Stomach (tissue), 19 donors: ENCODE measurements at places on chromosomes 7 and 10. TPM values are rescaled to one million over a fixed set of nuclear protein-coding genes. Genes with fewer than 3 reads are reported as not detected.

DNA sequence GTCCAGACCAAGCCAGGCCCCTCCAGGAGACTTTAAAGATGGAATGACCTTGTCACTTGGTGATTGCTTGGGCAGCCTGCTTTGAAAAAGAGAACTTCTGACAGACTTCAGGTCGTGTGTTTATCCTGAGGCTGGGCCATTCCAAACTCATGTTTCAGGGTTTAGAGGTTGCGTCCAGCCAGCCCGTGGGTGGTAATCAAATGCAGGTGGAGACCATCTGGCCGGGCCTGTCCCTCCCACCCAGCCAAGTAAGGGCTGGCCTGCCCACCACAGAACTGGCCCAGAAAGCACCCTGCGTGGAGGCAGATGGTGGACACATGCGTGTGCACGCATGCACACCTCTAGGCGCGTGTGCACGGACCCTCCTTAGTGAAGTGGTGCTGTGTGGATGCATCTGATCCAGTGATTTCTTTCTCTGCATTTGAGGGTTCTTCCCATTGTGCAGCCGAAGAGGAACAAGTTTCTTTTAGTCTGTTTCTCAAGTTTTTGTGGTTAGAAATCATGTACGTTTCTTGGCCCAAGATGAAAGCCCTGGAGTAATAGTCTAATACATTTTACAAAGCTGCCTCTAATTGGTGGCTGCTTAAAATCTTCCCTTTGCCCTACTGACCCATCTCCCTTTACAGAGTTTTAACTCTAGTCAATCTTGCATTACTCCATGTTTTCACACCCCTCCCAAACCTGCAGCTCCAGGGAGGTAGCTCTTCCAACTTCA is 43.0 kb downstream of the SUFU start:
- H3K4me1 ChIP-seq: no peaks in the 10 kb centered on the region
- peaks cover 21% of the 10 kb centered on the region for H3K36me3 ChIP-seq
- DNase-seq: no peak
- no peak overlapping the region for H3K27ac ChIP-seq

DNA sequence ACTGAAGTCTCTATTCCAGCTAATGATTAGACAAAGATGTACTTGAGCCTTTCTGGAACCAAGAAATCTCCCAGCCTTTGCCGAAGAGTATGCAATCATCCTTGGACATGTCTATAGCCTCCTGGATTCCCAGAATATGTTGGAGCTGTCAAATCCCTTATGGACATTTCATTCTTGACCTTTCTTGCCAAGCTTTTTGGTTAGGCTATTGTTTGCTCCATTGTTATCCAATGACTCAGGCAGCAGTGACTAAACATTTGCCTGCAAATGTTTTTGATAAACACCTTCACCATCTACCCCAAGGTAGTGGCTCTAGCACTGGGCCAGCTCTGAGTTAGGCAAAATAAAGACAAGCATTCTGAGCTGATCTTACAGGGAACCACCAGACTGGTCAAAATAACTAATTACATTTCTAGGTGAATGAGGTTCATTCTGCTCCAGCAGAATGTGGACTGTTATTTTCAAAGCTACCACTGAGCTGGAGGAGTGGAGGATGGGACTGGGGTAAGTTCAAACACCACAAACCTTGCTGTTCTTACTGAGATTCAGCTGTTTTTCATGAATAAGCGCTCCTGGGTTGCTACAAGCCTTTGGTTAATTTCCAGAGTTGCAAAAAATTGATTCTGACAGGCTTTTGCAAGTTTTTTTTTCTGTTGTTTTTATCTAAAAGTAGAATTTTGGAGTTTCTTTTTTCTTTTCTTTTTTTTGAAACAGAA is 81.0 kb downstream of the TMEM270 start:
- no peaks in the 10 kb centered on the region for H3K4me1 ChIP-seq
- H3K27me3 ChIP-seq: no peaks in the 10 kb centered on the region
- no peak for DNase-seq
- H3K4me3 ChIP-seq: no peak overlapping the region
- H3K27ac ChIP-seq: no peak overlapping the region
- no peaks in the 10 kb centered on the region for H3K36me3 ChIP-seq

DNA sequence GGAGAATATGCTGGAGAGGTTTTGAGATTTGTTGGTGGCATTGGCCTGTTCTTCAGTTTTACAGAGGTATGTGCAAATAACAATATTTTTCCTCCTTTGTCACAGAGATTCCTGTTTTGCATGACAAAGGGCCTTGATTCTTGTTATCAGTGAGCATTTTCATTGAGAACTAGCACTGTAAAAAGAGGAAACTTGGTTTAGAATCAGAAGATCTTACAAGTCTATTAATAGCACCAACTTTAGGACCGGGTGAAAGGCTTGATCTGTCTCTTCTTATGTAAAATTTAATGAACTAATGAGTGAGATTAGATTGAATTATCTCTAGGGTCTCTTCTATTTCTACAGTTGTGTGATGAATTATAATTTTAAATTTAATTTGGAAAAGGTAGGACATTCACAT is 25.5 kb downstream of the TSPAN13 start:
- no peak for DNase-seq
- H3K27me3 ChIP-seq: no peaks in the 10 kb centered on the region
- H3K4me3 ChIP-seq: no peak overlapping the region
- no peaks in the 10 kb centered on the region for H3K36me3 ChIP-seq
- peaks cover 3% of the 10 kb centered on the region for H3K4me1 ChIP-seq
- H3K27ac ChIP-seq: no peak overlapping the region

GRCh38 chr7:18936265-18936664 is 181.2 kb downstream of the TWIST1 start:
- no peaks in the 10 kb centered on the region for H3K36me3 ChIP-seq
- no peak overlapping the region for H3K27ac ChIP-seq
- DNase-seq: no peak
- H3K4me3 ChIP-seq: no peak overlapping the region
- no peaks in the 10 kb centered on the region for H3K4me1 ChIP-seq
- H3K27me3 ChIP-seq: no peaks in the 10 kb centered on the region

- H3K36me3 ChIP-seq: no peaks in the 10 kb centered on the region
- H3K4me1 ChIP-seq: no peaks in the 10 kb centered on the region
- no peak overlapping the region for H3K27ac ChIP-seq
- no peak overlapping the region for H3K4me3 ChIP-seq
These were observed 13.7 kb upstream of the CPA1 start for GRCh38 chr7:130366564-130366963.

DNA sequence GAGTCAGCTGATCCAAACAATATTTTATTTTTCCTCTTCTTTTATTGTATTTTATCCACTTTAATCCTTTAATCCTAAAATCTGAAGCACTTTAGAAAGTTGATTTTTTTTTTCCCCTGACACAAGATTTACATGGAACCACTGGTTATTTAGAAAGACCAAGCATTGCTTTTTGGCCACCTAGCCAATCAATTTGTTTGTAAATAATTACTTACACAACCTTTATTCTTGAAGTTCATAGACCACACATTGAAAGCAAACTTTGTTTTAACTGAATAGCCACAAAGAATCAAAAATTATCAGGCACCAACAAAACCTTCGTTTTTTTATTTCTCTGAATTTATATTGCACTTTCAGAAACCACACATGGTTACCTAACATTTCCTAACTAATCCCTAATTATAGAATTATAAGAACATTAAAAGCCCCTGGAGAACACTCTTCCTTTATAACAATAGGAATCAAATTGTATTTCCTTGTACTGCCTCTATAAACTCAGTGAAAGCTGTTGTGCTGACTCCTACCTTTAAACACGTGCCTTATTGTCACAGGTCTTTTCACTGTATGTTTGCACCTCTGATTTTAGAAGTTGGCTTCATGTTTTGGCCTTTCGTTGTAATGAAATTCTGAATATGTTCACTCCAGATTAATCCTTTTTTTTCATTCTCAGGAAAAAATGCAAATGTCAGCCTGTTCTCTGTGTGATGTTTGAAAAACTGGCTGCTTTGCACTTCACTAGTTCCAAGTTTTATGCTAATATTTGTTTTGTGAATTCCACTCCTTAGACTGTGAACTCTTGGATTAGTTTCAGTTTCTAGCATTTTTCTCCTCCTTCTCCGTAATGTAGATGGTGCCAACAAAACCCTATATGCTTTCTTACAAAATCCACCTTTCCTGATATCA is 1511.9 kb downstream of the REEP3 start:
- H3K27me3 ChIP-seq: no peaks in the 10 kb centered on the region
- DNase-seq: peak; percentile 38
- no peak overlapping the region for H3K4me3 ChIP-seq
- no peak overlapping the region for H3K27ac ChIP-seq
- peaks cover 14% of the 10 kb centered on the region for H3K4me1 ChIP-seq

Gene TAS2R40
- not detected for total RNA-seq

Gene HECW1
- 1.3 TPM for total RNA-seq
